Activated CD8-positive, alpha-beta T cell treated with anti-CD3 and anti-CD28 coated beads for 36 hours (primary cell): ENCODE measurements at places on chromosomes 2 and 18.

- DNase-seq: no peak
Observed at GRCh38 chr2:134782792-134783191, 55.6 kb upstream of the ACMSD start.

GRCh38 chr2:227876300-227876801 is 4.9 kb downstream of the DAW1 start:
- DNase-seq: no peak

- no peak for DNase-seq
Observed at GRCh38 chr2:196993617-196994016, 67.1 kb upstream of the PGAP1 start.

GRCh38 chr2:120383631-120384340 is 37.9 kb downstream of the INHBB start:
- no peak for DNase-seq

GRCh38 chr18:74869904-74870863 is 272.5 kb downstream of the ZNF407 start:
- no peak for DNase-seq

GRCh38 chr2:225328192-225328591 is 71.3 kb upstream of the NYAP2 start:
- DNase-seq: no peak

DNA sequence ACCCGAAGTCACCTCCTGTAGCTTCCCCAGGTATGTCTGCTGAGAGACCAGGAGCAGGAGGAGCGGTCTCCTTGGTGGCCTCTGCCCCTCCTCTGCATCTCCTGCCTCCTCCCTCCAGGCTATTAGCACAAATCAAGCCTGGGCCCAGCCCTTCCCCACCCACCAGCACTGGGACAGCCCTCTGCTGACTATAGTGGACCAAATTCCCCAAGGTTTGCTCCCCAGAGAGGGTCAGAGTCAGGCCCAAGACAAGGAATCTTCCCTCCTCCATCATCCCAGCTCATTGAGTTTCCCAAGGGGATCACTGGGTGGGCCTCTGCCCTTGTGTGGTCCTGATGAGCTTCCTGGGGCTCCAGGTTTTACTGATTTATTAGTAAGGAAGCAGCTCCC is 62.1 kb downstream of the EMILIN2 start:
- no peak for DNase-seq

GRCh38 chr2:164910101-164910899 is 45.0 kb downstream of the SLC38A11 start:
- peak; percentile 18 for DNase-seq

GRCh38 chr2:124983595-124983994 is 958.5 kb downstream of the CNTNAP5 start:
- no peak for DNase-seq

DNA sequence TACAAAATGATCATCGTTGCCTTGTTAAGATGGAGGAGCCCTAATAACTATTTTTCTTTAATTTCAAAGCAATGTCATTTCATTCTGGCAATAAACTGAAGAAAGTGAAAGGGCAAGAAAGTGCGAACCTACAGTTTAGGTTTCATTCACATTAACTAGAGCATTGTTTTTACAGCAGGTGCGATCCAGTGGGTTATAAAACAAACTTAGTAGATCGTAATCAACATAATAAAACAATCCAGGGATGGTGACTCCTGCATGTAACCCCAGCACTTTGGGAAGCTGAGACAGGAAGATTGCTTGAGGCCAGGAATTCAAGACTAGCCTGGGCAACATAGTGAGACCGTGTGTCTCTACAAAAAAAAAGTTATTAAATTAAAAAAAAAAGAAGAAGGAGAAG is 51.1 kb downstream of the AP1S3 start:
- no peak for DNase-seq

GRCh38 chr2:107812006-107812405 is 14.7 kb upstream of the RGPD4 start:
- DNase-seq: no peak

GRCh38 chr2:223760838-223761502 is 76.4 kb downstream of the AP1S3 start:
- DNase-seq: peak; percentile 82

DNA sequence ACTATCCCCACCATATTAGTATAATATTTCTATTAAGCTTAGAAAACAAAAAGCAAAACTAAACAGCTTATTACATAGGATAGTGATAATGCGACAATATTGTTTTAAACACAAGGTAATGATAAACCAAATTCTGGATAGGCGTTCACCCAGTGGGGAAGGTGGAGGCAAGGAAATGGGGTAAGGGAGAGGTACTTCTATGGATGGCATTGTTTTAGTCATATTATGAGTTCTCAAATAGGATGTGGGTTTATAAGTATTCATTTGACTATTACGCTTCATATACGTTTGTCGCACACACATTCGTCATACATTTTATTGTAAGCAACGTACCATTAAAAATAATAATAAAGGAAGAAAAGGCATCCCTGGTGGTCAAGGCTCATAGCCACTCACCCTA is 88.8 kb upstream of the DNMT3A start:
- no peak for DNase-seq

DNA sequence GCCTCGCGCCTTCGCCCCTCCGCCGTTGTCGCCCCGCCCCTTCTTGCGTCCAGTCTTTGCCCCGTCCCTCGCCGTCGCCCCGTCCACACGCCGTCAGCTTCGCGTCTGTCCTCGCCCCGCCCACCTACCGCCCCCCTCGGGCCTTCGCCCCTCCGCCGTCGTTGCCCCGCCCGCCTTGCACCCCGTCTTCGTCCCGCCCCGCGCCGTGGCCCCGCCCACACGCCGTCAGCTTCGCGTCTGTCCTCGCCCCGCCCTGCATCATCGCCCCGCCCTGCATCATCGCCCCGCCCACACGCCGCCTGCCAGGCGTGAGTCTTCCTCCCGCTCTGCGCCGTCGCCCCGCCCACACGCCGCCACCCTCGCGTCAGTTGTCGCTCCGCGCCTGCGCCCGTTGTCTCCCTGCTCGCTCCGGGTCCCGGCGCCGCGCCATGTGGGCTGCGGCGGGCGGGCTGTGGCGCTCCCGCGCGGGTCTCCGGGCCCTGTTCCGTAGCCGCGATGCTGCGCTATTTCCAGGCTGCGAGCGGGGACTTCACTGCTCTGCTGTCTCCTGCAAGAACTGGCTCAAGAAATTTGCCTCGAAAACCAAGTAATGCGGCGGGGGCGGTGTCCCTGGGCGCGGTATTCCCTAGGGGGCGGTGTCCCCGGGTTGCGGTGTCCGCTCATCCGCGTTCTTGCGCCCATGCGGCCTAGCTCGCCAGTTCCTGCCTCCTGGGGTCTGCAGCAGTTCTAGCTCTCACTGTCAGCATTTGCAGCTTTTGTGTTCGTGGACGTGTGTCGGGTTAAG is at the start of gene RBFA:
Gene RBFA, plus strand, starts transcription at position 367 of the 784 bp plus-strand sequence. Its CDS starts 62 bp downstream, at position 429.
- DNase-seq: peak; percentile 100

GRCh38 chr18:58221060-58221725 is 177.2 kb downstream of the NEDD4L start:
- no peak for DNase-seq

DNA sequence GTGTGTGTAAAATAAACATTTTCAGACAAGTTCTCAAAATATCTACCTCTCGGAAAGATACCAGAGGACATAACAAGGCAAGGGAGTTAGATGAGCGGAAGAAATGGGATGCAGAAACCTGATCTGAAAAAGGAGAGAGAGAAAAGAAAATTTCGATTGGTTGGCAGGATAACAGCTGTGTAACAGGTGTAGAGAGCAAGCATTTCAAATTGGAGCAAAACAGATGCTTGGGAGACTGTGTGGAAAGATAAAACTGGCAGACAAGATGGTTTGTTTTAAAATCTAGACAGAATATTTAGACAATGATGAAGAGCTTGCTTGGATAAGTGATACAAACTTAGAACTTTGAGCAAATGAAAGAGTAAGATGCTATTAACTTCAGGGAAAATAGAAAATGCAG is 20.2 kb downstream of the CHST9 start:
- no peak for DNase-seq

- no peak for DNase-seq
Observed at GRCh38 chr2:59249441-59250306, 1008.5 kb upstream of the FANCL start.

GRCh38 chr18:41613003-41613609 is 341.9 kb upstream of the PIK3C3 start:
- no peak for DNase-seq

DNA sequence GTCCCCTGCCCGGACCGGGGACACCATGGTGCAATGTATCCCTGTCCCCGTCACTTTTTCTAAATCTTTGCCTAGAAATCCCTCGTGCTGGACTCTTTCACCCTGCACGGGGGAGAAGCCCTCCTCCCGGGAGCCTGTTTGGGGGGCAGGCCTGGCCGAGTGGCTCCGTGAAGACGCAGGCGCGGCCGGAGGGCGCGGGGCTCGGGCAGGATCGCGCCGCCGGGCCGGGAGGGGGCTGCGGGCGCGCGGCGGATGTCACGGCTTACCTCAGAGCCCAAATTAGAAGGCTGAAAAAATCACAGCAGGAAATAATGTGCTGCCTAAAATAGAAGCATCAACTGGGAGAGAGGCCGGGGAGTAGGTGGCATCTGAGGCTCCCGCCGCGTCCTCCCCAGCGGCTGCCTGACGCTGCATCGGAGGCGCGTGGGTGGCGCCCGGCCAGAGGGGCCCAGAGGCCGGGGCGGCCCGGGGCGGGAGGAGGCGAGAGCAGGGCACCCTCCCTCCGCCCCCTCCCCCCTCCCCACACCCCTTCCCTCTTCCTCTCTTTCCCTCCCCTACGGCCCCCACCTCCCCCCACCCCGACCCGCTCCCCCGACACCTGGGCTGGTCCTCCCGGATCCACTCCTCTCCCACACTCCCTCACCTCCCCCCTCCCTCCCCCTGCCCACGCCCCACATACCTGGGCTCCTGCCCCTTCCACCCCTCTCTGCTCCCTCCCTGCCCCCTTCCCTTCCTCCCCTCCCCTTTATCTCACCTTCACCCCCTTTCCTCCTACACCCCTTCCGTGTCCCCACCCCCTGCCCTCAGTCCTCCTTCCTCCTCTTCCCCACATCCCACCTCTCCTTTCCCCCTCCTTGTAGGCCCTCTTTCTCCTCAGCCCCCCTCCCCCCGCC is 51.9 kb downstream of the SLC4A1AP start:
- peak; percentile 70 for DNase-seq

- no peak for DNase-seq
Observed at GRCh38 chr18:12059334-12060181, 34.1 kb upstream of the ANKRD62 start.

DNA sequence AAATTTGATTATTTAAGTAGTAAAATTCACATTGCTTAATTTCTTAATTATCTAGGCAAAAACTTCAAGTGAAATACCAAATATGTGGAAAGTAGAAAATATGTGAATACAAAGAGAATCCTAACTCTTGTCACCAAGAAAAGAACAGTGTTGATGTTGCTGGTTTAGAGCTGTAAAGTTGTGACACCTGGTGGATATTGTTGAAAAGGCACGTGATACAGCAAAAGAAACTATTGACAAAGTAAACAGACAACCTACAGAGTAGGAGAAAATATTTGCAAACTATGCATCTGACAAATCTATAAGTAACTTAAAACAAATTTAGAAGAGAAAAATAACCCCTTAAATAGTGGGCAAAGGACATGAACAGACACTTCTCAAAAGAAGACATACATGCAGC is 25.6 kb upstream of the ZC3H15 start:
- no peak for DNase-seq

DNA sequence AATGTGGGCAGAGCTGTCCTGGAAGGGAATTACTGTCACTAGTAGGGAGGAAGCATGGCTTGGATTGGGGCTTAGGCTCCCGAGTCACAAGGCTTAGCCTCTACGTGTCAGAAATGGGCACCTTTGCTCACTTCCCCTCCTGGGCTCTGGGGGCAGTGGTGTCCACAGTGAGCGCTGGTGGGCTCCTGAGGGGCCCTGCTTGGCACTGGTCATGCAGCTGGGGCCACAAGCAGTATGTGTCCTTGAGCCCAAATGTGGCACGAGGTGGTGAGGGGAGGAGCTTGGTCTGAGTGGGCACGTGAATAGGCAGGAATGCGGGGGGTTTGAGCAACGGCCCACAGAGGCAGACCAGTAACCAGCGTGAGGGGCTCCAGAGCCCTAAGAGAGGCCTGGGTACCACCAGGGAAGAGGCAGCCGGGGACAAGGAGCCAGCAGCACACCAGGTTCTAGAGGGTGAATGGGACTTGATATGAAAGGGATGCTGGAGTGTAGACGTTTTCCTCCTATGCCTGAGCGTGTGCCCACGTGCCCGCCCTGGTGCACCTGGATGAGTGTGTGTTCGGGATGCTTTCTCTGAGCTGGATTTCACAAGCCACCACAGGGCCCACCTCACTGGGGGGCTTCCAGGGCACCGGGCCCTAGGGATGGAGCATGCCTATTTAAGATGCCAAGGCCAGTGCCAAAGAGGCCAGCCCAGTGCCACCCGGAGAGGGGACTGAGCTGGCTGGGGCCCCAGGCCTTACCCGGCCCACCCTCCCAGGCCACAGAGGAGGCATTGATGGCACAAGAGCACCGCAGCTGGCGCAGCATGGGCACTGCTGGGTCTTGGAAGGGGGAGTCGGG is 22.8 kb upstream of the PTMA start:
- DNase-seq: peak; percentile 38

GRCh38 chr2:95303191-95303919 is 6.2 kb downstream of the KCNIP3 start:
- no peak for DNase-seq

- peak; percentile 33 for DNase-seq
Observed at GRCh38 chr18:80105369-80106167, 3.5 kb upstream of the ADNP2 start.

DNA sequence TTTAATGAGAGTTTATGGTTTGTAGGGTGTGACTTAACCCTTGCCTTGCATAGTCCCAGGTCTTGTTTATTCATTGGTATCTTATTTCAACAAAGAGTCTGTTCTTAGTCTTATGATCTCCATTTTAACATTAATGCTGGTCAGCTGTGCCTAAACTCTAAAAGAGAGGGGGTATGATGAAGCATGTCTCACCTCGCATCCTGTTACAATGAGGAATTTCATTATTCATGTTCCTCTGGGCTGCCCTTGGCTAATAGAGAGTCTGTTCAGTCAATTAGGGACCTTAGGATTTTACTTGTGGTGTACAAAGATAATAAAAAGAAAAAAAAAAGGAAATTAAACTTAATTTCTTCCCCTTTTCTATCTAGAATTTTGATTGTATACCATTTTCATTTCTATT is 831.9 kb upstream of the CDH2 start:
- no peak for DNase-seq

GRCh38 chr18:32445846-32446245 is 24.8 kb downstream of the GAREM1 start:
- no peak for DNase-seq

DNA sequence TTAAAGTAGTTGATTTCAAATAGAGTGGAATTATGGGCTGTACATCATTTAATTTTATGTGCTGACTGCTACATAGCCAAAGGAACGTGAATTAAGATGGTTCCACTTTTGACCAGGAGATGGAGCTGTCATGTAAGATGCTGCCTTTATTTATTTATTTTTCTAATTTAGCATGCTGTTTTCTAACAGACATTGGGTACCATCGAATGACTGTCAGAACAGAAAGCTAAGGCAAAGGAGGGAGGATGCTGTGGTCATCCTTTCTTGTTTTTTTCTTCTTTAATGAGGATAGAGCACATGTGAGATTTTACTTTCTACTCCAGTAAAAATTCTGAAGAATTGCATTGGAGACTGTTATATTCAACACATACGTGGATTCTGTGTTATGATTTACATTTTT is at the start of gene SCN2A:
Gene SCN2A, plus strand, starts transcription at position 185 of the 400 bp plus-strand sequence. CDS start 56,410 bp downstream, outside the sequence.
- DNase-seq: no peak
